ENCODE measurements at places on chromosomes 3 and 15.

DNA sequence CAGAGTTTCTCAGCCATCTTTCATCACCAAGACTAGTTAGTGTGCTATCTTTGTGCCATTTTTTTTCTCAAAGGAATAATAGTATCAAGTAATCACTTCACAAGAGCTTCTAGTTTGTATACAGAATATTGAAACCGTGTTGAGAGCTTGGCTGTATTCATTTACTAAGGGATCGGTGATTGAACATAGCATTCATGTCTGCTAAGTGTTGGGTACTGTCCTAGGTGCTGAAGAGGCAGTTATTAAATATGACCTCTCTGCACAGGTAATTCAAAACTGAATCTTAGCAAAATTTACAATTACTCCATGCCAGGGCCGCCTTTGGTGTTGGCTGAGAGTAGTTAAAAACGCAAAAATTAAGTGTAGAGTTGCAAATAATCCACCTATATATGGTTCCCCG is 355.3 kb upstream of the RORA start:
- no peak overlapping the region for H3K27ac ChIP-seq
- H3K4me3 ChIP-seq = no peak overlapping the region
- H3K4me1 ChIP-seq = no peaks in the 10 kb centered on the region
- peaks cover 14% of the 10 kb centered on the region for H3K27me3 ChIP-seq

- H3K27ac ChIP-seq = no peak overlapping the region
- peaks cover 9% of the 10 kb centered on the region for H3K4me1 ChIP-seq
- H3K27me3 ChIP-seq = no peaks in the 10 kb centered on the region
- no peak for DNase-seq
- H3K4me3 ChIP-seq = no peak overlapping the region
Measured at GRCh38 chr3:59412516-59412915, 362.7 kb upstream of the CFAP20DC start.

DNA sequence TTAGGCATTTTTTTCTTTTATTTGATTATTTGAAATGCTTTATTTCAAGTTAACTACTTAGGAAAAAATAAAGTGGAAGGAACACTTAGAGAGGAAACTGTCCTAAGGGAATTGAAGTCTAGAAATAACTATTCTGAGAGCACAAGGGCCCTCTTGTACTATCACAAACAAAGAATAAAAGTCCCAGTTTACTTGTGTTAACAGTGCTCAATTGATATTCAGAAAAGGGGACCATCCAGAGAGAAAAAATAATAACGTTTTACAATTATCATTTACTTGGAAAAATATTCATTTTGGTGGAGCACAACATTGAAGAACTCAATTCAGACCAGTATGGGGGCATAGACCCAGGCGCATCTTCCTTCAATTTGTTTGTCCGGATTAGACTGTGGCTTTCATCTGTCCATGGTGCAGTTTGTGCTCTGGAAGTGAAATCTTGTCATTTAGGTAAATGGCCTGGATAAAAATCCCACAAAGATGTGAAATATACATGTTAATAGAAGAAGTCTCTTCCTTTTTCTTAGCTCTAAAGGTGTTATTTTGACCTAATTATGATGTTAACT is 54.5 kb upstream of the SAMMSON start:
- DNase-seq = no peak
- no peaks in the 10 kb centered on the region for H3K27me3 ChIP-seq
- H3K36me3 ChIP-seq = no peaks in the 10 kb centered on the region
- no peaks in the 10 kb centered on the region for H3K4me1 ChIP-seq
- H3K4me3 ChIP-seq = no peak overlapping the region

GRCh38 chr3:145294572-145294971 is 866.4 kb downstream of the PLOD2 start:
- no peaks in the 10 kb centered on the region for H3K36me3 ChIP-seq
- no peaks in the 10 kb centered on the region for H3K27me3 ChIP-seq
- H3K4me3 ChIP-seq = no peak overlapping the region

DNA sequence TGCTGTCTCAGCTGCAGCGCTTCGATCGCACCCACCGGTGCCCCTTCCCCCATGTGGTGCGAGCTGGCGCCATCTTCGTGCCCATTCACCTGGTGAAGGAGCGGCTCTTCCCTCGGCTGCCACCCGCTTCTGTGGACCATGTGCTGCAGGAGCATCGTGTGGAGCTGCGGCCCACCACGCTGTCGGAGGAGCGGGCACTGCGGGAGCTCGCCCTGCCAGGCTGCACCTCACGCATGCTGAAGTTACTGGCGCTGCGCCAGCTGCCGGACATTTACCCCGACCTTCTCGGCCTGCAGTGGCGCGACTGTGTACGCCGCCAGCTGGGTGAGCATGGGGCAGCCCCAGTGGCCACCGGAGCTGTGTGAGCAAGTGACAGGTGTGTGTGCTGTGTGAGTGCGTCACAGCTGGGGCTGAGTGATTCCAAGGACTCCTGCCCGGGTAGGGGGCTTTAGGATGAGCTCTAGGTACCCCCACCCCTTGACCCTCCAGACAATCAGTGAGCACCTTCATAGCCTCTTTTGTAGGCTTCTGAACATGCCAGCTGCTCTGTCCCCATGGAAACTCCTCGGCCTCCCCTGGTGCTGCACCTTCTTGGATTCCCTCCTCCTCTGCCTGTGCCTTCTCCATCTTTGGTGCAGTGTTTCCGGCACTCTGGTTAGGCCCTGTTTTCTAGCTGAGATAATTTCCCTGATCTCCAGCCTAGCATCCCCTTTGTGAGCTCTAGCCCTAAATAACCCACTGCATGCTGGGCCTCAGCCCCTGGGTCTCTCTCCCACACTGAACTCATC is 7.0 kb downstream of the C15orf39 start:
- no peak overlapping the region for H3K4me3 ChIP-seq
- no peaks in the 10 kb centered on the region for H3K27me3 ChIP-seq
- peaks cover 33% of the 10 kb centered on the region for H3K36me3 ChIP-seq

- H3K36me3 ChIP-seq = peaks cover 41% of the 10 kb centered on the region
- peaks cover 11% of the 10 kb centered on the region for H3K4me1 ChIP-seq
- H3K27ac ChIP-seq = no peak overlapping the region
- no peaks in the 10 kb centered on the region for H3K27me3 ChIP-seq
Measured at GRCh38 chr3:4712109-4712508, 219.0 kb downstream of the ITPR1 start.

- H3K4me1 ChIP-seq = no peaks in the 10 kb centered on the region
- no peak for DNase-seq
- no peak overlapping the region for H3K27ac ChIP-seq
- H3K27me3 ChIP-seq = no peaks in the 10 kb centered on the region
Measured at GRCh38 chr3:37833302-37834186, 28.1 kb upstream of the CTDSPL start.

DNA sequence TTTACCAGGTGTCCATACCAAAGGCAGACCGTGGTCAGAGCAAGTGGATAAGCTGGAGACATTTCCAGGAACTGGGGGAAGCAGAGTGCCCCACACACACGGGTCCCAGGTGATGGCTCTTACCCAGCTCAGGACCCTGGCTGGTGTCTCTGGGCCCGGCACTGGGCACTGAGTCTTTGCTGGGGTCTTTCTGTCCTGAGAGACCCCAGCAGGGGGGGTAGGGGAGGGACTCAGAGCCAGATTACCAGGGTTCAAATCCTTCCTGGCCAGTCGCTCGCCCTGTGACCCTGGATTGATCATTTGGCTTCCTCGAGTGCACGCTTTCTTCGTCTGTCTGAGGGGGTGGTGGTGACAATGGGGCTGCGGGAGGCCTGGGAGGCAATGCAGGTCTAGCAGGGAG is 95.7 kb downstream of the PLXNA1 start:
- H3K4me1 ChIP-seq = no peaks in the 10 kb centered on the region
- H3K4me3 ChIP-seq = no peak overlapping the region

DNA sequence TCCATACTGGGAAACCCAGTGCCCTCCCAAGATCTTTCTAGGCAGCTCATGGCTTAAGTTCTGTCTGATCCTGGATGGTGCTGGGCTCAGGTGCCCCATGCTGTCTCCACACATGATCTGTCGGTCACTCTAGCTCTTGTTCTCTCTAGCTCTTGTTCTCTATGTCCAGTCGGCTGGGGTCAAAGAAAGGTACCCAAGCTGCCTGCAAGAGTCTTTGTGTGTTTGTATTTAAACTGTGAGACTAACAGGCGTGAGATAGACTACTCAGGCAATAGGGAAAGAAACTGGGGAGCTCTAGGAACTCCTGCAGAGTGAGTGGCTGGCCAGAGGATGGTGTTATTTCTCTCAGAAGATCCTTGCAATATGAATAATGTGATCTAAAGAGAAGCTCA is 40.2 kb downstream of the GPR156 start:
- no peak overlapping the region for H3K27ac ChIP-seq
- H3K4me3 ChIP-seq = no peak overlapping the region
- no peaks in the 10 kb centered on the region for H3K4me1 ChIP-seq
- no peak for DNase-seq
- H3K36me3 ChIP-seq = no peaks in the 10 kb centered on the region

- H3K4me1 ChIP-seq = no peaks in the 10 kb centered on the region
- H3K36me3 ChIP-seq = no peaks in the 10 kb centered on the region
- no peak overlapping the region for H3K4me3 ChIP-seq
- H3K27ac ChIP-seq = no peak overlapping the region
Measured at GRCh38 chr3:184594371-184595001, 32.9 kb downstream of the EPHB3 start.
